ENCODE measurements at places on chromosomes 6 and 20.
A peak's percentile ranks its signal among the peaks of the same experiment; 100 is the strongest.

- DNase-seq = peak; percentile 72
Observed at GRCh38 chr6:34027445-34027936, 118.4 kb downstream of the GRM4 start.

GRCh38 chr6:53287336-53288225, 61.2 kb downstream of the ELOVL5 start:
- no peak for DNase-seq

GRCh38 chr6:124676033-124676432, 286.2 kb upstream of the RNF217 start:
- DNase-seq = no peak

DNA sequence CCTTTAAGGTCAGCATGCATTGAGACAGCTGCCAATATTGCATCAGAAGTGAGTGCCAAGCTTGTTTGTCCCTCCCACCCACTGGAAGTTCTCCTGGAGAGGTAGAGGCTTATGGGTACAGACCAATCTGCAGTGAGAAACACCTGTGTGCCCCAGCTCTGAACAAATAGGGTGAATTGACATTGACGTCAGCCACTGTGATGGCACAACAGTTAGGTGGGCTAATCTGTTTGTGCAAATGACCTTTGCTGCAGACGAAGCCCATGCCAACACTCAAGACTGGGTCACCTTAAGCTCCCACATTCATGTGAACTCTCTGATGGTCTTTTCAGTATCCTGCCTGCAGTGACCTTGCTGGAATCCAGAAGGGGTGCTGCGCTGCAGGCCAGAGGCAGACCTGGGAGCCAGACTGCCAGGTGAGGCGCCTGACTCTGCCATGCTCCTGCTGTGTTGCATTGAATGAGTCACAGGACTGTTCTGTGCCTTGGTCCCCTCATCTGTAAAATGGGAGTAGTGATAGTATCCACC, 99.9 kb downstream of the ALDH8A1 start:
- DNase-seq = no peak

GRCh38 chr6:168538892-168539811, 98.2 kb downstream of the SMOC2 start:
- DNase-seq = no peak

DNA sequence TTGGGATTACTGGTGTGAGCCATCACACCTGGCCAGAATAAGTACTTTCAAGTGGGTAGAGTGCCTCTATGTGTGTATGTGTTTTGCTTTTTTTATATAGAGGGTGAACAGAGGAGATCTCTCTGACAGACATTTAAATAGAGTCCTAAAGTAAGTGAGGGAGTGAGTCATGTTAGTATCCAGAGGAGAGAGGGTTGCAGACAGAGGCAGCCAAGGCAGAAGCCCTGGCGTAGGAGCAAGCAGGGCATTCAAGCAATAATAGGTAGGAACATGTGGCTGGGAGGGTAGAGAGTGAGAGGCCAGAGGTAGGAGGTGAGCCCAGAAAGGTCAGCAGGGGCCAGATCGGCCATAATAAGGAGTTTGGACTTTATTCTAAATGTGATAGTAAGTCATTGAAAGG, 48.9 kb downstream of the PHF20 start:
- no peak for DNase-seq

GRCh38 chr6:111973118-111973761, 80.7 kb upstream of the CCN6 start:
- peak; percentile 64 for DNase-seq

GRCh38 chr6:24019393-24019792, 106.6 kb upstream of the NRSN1 start:
- no peak for DNase-seq

GRCh38 chr6:147508866-147509608, 547 bp downstream of the SAMD5 start:
- no peak for DNase-seq

- DNase-seq = no peak
Observed at GRCh38 chr6:118649918-118650581, 1.3 kb downstream of the CEP85L start.

DNA sequence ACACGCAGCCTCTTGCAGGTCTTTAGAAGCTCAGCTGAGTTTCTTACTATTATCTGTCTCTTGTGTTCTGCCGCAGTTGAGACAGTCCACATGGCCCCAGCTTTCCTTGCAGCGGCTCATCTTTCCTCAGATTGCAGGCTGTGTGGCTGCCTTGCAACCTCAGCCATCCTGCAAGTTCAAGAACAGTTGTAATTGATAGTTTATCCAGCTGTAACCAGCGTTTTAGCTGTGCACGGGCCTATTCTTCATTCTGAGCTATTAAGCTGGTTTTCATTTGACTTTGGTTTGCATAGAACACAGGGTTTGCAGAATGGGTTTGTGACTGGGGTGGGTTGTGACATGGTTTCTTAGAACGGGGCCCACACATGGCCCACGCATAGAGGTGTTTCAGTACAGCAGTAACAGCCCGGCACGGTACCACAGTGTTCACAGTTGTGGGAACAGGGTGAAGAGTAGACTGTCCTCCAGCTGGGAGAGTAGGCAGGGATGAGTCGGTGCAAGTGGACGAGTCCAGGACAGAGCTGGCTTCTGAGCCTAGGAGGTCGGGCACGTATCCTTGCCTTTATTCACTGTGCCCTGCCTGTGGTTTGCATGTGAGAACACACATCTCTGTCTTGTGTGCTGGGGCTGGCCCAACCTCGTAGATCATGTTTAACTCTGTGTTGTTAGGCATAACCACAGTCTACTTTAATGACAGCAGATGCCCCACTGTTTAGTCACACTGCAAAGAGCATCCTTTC, 89.2 kb downstream of the RPP40 start:
- DNase-seq = no peak

- DNase-seq = no peak
Observed at GRCh38 chr6:19690325-19691075, 146.7 kb upstream of the ID4 start.

DNA sequence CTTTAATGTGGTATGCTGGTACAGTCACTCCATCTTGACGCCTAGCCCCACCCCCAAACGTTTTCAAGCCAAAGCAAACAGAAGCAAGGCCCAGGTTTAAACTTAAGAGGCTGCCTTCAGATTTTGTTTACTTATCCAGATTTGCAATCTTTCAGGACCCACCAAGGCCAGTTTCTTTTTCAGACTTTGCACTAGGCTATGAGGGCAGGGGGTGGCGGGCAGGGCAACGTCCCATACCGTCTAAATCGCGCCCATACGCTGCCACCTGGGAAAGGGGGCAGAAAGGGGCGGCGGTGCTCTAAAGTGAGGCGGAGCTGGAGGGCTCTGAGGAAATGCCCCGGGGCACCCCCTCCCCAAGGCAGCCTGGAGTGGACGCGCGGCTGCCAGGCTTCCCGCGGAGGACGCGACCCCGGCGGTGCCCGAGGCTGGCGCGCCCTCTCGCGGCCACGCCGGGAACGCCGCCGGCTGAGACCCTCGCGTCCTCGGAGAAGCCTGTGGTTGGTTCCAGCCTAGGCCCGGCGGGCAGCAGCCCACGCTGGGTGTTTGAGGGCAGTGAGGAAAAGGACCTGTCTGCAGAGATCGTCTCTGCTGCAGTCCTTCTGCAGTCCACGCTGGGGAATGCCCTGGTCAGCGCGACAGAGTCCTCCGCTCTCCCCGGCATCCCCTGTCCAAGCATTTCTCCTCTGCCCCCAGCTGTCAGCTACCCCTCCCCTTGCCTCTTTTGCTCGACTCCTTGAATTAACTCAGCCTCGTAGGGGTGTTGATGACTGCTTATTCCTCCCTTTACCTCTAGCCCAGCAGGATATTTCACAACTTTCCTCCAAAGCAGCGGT, 129.2 kb upstream of the PRND start:
- peak; percentile 55 for DNase-seq

- no peak for DNase-seq
Observed at GRCh38 chr6:99364026-99364425, 14.6 kb upstream of the FAXC start.

DNA sequence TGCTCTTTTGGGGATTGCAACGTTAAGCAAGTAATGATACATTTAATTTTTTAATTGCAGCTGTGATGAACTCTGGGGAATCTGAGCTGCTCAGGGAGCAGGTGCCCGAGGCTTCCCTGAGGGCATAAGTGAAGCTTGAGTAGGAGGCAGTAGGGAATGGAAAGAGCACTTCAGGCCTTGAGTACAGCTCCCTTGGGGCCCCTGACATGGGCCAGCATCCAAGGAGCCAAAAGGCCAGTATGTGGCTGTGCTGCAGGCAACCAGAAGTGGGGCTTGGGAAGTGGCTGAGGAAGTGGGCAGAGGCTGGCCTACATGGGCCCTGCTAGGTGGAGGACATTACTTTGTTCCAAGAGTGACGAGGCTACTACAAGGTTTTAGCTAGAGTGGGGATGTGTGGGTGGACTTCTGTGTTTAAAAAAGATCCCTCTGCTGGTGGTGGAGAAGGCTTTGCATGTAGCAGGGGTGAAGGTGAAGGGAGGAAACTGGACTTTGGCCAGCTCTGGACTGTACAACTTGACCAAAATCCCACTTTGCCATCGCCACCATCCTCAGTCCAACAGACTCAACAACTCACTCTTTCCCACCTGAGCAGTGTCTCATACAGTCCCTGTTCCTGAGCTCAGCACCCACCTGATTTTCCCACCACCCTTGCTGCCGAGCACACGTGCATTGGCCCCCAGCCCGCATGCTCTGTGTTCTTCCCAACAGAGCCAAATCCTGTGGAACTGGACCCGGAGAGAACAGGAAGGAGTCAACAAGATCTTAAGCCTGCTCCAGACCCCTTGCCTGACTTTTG, 10.9 kb upstream of the ZNF831 start:
- no peak for DNase-seq

DNA sequence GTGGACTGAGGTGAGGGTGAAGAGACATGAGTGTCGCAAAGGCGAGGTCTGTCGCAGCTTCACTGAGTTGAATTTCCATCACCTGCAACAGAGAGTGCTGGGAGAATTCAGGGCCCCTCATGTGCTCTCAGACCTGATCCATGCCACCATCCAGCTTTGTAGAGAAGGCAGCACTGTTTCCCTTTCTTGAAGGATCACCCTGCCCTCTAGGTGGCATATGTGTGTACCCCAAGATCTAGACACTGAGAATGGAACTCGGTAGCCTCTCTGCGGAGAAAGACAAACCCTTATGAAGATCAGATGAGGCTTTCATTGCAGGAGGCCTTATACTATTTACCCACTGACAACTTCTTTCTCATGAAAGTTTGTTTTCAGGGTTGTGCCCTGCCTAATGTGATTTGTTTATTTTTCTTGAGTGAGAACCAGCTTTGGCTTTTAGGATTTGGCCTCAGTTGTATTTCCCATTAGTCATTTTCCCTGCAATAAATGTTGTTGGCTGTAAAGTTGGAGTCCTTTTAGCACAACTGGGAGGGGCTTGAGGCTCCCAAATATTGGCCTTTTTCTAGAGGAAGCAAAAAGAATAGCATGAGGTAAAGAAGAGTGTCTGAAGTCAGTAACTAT, 811.3 kb downstream of the DHX35 start:
- no peak for DNase-seq

DNA sequence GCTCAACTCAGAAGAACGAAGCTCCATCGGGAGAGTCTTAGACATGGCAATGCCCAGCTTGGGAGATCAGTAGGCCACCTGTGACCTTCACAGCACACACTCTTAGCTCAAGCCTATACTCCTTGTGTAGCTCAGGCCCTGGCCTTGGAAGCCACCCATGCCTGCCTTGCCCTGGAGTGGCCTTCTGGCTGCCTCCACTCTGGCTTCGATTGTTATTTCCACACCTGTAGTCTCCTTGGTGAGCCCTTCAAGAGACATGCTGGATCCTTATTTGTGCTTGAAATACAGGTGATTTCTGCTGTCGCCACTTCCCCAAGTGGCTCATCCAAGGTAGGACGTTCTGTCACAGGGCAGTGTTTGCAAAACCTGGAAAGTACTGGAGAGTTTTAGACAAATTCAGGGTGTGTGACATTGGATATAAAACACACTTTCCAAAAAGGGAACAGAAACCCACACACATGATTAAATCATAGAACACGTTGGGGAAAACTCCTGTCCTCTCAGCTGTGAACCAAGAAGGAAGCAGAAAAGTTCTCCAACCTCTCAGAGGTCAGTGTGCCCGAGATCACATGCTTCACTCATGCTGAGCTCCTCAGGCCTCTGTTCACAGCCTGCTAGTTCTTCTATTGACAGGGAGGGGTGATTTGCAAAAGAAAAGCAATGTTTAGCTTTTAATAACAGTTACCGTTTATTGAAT, 391.8 kb downstream of the CDC5L start:
- DNase-seq = no peak

- DNase-seq = peak; percentile 40
Observed at GRCh38 chr20:32971703-32972161, 32.5 kb downstream of the SUN5 start.

DNA sequence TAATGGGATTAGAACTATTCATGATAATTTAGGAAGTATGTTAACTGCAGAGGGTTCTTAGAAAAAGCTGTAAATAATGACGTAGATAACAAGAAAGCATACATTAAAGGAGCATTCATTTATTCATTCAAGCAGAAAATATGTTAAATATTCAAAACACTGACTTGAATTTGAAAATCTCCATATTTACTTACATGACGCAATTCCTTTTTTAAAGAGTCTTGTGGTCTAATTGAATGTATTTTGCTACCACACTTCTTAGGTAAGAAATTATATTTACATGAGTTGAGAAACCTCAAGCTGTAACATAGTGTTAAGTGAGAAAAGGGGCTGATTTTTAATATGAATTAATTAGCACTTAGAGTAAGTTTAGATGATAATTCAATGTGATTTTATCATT, 38.9 kb upstream of the NKAIN2 start:
- no peak for DNase-seq

DNA sequence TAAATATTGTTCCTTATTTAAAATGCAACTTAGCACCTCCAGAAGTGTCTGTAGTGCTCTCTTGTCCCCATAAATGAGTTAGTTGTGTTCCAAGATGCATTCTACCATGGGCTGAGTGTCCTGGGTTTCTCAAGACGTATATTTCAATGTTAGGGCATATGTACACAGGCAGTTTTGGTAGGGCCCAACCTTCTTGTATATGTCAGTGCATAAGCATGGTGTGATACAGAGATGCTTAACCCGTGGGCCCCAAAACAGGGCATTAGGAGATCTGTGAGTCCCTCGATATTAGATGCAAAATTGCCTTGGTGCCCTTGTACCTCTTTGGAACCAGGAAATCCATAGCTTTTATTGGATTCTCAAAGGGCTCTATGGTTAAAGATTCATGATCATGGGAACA, 91.5 kb upstream of the HIVEP1 start:
- no peak for DNase-seq

- no peak for DNase-seq
Observed at GRCh38 chr6:136989571-136990241, 55.1 kb downstream of the IL20RA start.

GRCh38 chr6:148398244-148398643, 55.6 kb downstream of the SASH1 start:
- no peak for DNase-seq

DNA sequence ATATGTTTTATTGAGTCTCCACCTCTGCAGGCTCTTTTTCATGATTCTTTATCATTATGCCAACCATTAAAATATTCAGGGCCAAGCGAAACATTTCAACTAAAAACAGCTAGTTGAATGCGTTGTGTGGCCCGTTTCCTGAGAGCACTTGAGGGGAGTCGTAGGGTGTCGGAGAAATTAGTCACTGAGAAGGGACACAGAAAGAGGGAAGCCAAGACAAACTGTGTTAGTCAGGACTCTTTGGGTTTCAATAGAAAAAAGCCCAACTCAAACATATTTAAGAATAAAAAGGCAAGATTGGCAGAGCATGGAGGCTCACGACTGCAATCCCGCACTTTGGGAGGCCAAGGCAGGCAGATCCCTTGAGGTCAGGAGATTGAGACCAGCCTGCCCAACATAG, 58.9 kb downstream of the MAFB start:
- DNase-seq = no peak

Data from activated CD4-positive, alpha-beta T cell treated with anti-CD3 and anti-CD28 coated beads, Interleukin-2, amount 50 U/mL, for 48 hours (primary cell).